Tongue (tissue), 3 donors: ENCODE measurements at places on chromosomes 4 and X. TPM values are rescaled to one million over a fixed set of nuclear protein-coding genes. Genes with fewer than 3 reads are reported as not detected.

PASD1 gene
- not detected for total RNA-seq

RNF150 gene
- 62.1 TPM for total RNA-seq

PAGE2 gene
- total RNA-seq: not detected

NAP1L2 gene
- total RNA-seq: 1.8 TPM

WNK3 gene
- 2.7 TPM for total RNA-seq

LRIT3 gene
- total RNA-seq: 0.51 TPM

NR0B1 gene
- total RNA-seq: not detected

CLIC2 gene
- 7.6 TPM for total RNA-seq

TSPAN7 gene
- total RNA-seq: 37.8 TPM

NLRP2B gene
- not detected for total RNA-seq

DTHD1 gene
- 0.51 TPM for total RNA-seq

SPRY1 gene
- total RNA-seq: 105 TPM

SLC2A9 gene
- 7.1 TPM for total RNA-seq

SPANXA1 gene
- total RNA-seq: not detected

EDA gene
- total RNA-seq: 21.2 TPM

PPP2R2C gene
- total RNA-seq: 8.8 TPM

CABS1 gene
- not detected for total RNA-seq

SLC9A7 gene
- 6.9 TPM for total RNA-seq

REELD1 gene
- not detected for total RNA-seq

PDGFRA gene
- total RNA-seq: 138 TPM

SSX5 gene
- total RNA-seq: not detected

XG gene
- 6.4 TPM for total RNA-seq

CCKAR gene
- total RNA-seq: 14.9 TPM

SHOX gene
- total RNA-seq: not detected

PLAC8 gene
- 2.4 TPM for total RNA-seq

ANKRD37 gene
- 20.1 TPM for total RNA-seq

TCP11X2 gene
- not detected for total RNA-seq

SRPK3 gene
- total RNA-seq: 81.4 TPM
